ENCODE measurements at places on chromosomes 2 and 18.

DNA sequence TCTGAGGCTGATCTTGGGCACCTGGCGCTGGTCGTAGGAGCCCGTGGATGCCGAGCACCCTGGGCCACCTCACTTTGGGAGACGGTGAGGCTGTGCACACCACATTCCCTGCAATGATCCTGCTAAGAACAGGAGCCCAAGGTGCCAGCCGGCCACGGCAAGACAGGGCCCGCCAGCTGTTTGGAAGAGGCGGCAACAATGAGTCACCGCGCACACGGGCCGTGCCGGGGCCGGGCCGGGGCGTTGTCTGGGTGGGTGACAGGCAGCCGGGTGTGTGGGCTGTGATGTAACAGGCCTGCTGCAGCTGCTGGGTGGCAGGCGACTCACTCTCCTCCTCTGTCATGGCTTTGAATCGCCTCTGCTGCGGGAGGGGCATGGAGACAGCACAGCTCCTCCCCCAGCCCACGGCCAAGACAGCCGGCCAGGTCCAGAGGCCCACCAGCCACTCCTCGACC, 49.7 kb upstream of the ODC1 start:
- DNase-seq = peak; percentile 49

DNA sequence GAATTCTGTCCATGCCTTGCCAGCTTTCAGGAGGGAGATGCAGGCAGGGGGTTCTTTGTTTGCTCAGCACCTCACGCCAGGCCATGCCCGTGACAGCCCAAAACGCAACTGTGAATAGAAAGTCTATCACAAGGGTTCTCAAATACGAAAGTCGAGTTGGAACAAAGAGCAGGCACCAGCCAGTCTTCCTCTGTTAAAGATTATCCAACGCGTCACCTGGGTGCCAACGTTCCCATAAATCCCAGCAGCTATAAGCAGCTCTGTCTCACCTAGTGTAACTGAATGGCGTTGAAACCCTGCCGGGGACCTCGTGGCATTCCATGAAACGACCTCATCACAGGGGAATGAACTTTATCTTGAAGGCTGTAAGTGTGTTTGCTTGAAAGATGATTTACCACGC, 84.8 kb upstream of the GATA6 start:
- no peak for DNase-seq

DNA sequence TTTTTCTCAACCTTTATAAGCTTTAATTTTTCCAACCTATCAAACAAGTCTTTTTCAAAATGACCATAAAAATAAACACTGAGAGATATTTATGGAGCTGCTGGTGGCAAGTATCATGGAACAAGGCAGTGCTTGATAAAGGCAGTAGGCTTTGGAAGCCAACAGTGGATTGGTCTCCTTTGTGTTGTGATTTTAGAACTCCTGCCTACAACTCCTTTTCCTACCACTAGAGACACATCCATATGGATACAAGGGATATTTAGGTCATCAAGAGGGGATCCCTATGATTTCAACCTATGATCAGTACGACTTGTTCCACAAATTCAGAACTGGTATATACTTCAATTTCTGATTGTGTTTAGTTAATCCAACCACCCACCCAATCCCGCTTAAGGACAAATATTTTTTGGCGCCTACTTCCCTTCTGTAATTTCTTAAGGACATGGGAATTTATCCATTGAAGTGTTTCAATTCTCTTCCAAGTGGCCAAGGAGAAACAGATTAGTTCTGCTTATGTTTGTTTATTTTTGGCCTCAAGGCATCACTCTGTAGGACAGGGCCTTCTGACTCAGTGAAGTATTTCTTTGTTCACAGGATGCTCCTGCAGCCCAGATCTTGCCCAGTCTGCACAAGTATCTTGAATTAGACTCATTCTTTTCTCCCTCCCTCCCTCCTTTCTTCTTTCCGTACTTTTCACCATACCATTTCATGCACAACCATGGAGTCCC, 2119.6 kb upstream of the PIK3C3 start:
- no peak for DNase-seq

DNA sequence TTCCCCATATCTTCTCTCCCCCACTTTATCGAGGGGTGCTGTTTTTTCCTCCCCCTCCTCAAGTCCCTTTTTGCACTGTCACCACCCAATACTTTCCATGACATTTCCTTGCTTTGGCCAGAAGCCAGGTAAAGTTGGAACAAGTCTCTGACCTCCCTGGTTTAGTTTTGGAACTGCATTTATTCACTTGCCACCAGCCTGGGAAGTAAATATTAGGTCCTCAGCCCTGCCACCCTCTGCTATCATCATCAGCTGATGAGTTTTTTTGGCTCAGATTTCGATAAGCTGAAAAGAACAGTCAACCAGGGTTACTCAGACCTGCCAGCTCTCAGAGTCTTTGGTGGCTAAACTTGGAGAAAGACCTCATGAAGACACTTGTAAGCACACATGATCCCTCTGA, 47.0 kb downstream of the DHRS9 start:
- no peak for DNase-seq

GRCh38 chr2:6630209-6630608, 235.5 kb downstream of the CMPK2 start:
- DNase-seq = no peak

GRCh38 chr18:7871560-7872456, 304.7 kb downstream of the PTPRM start:
- no peak for DNase-seq

GRCh38 chr2:220332886-220333285, 705.5 kb downstream of the SLC4A3 start:
- no peak for DNase-seq

DNA sequence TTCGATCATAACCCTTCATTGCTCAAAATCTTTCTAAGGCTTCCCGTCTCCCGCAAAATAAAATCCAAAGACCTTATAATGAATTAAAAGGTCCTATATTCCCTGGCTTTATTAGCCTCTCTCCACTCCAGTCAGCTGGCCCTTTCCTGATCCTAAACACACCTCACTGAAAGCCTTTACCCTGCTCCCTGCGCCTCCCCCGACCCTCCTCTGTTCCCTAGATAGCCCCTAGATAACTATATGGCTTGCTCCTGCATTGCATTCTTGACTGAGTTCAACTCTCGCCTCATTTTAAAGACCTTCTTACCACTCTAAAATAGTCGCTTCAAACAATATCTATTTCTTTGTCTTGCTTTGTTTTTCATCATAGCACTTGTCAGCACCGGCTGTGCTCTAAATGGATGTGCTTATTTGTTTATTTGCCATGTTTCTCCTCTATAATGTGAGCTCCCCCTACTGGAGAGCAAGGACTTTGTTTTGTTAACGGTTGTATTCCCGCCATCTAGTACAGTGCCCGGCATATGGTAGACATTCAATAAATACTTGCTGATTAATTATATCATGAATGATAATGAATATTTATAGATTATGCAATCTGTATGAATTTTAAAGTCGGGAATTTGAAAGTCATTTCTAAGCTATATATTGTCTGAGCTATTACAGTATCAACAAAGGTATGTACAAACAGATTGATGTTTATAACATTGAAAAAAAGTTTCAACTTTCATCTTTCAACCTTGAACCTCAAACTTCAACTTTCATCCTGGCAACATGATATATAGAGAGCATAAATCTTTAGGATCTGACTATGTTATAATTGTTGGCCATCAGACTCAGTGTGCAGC, 32.4 kb upstream of the VIT start:
- no peak for DNase-seq

- no peak for DNase-seq
Observed at GRCh38 chr2:67046591-67046990, 350.5 kb upstream of the ETAA1 start.

DNA sequence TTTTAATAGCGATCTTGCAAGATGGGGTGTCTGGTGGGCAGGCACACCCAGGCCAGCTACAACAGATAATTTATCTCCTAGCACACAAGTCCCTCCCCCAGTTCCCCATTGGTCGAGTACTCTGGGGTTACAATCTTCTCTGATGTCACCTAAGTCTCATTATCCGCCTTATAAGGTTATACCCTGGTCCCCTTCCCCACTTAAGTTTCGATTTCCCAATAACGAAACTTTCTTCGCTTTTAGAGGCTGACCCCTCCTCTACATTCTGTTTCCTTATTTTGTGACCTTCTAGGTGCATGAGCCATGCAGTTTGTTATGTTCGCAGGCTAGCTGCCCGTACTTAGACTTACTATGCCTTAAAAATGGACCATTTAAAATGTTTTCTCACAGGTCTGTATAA, 180.1 kb downstream of the CAPN13 start:
- no peak for DNase-seq

- no peak for DNase-seq
Observed at GRCh38 chr18:80046011-80046410, 11.8 kb downstream of the RBFA start.

GRCh38 chr2:42913280-42913878, 121.0 kb upstream of the HAAO start:
- DNase-seq = no peak

DNA sequence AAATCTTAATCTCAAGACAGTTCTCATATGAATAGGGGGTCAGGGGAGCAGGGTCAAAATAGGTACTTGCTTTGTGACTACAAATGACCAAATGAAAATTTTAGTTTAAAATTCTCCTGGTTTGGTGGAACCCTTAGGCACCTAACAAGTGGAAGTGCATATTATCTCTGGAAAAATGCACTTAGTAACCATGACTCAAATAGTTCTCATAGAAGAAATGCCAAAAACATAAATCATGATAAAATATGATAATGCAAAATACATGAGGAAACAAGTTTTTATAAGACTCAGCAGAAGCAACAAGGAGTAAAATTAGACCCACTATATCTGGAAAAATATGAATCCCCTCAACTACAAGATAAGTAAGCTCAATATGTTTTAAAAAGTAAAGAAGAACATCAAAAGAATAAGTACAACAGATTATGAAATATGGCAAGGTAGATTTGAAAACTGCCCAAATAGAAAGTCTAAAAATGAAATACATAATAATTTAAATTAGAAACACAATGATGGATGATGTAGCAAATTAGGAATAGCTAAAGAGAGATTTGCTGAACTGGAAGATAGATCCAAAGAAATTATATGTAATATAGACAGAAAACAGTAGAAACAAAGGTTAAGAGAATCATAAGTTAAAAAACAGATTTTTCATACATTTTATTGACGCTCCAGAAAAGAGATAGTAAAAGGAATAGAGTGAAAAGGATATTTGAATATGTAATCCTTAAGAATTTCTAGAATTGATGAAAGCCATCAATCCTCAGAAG, 308.3 kb downstream of the SETBP1 start:
- DNase-seq = no peak

DNA sequence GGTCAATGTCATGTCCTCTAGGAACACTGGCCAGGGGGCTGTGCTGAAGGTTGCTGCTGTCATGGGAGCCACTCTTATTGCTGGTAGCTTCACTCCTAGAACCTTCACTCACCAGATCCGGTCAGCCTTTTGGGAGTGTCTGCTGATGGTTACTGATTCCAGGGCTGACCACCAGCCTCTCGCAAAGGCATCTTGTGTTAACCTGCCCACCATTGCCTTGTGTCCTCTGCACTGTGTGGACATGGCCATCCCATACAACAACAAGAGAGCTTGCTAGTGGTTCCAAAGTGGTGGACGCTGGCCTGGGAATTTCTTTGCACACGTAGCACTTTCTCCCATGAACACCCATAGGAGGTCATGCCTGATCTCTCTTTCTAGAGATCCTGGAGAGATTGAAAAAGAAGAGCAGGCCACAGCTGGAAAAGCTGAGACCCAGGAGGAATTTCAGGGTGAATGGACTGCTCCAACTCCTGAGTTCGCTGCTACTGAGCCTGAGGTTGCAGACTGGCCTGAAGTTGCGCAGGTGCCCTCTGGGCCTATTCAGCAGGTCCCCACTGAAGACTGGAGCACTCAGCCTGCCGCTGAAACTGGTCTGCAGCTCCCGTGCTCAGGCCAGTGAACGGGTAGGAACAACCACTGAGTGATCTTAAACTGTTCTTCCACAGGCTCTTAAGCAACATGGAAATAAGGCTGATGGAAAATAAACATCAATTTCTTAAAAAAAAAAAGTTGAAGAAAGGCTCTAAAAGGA, 18.7 kb upstream of the C2orf80 start:
- no peak for DNase-seq

DNA sequence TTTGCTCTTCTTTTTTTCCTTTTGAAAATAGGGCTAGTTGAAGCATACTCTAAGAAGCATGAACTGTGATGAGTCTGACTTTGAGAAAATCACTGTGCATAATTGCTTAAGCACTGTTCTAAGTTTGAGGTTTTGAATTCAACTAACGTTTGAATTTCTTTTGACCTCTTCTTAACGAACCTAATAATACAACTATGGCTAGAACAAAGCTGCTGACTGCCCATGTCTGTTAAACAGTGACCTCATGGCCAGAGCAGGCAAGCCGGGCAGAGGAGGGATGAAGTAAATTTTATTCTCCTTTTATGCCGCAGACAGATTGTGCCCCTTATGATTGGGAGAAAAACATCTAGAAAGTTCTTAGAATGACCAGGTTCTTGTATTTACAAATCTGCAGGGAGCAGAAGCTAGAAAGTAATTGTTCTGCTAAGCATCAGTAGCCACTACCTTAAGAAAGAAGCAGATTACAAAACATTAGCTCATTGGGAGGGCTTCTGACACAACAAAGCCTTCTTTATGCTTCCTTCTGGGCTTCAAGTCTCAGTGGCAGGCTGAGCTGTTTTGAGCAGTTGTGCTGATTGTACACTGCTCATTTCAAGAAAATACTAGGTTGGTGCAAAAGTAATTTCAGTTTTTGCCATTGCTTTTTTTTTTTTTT, 97.8 kb upstream of the RASGRP3 start:
- DNase-seq = no peak

- peak; percentile 59 for DNase-seq
Observed at GRCh38 chr2:234425639-234426603, 71.0 kb downstream of the ARL4C start.

DNA sequence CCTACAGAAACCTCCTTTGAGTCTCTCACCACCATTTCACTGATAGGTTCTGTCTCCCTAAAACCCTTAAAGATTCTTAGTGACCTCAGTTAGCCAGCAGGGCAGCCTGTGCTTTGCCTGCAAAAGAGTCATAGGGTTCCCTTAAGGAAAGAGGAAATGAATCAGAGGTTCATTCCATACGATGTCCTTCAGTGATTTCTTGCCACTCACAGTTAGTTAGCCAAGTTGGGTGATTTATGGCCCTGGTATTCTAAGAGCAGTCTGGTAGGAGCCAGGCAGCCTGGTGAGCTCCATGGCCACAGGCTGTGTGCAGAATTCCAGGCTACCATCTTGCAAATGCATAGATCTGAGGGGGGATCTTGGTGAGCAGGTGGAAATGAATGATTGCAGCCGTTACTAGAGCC, 18.7 kb upstream of the CCBE1 start:
- DNase-seq = no peak

GRCh38 chr18:12904012-12904516, 20.0 kb upstream of the PTPN2 start:
- no peak for DNase-seq

DNA sequence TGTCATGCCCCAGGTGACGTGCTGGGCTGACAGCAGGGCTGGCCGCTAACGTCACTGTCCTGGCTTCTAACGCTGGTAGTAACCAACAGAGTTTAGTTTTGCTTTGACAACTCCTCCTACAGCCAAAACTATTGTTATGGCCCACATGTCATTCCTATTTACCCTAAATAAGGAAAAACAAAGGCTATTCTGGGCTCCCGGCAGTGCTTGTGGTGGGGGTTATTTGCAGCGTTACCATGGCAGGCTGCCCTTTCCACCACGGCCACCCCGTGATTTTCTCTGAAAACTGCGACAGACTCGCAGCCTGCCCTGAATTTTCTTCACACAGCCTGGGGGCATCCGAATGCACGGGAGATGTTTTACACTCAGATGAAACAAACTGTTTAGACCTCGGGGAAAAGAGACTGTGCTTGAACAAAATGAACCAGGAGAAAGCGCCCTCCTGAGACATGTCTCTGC, 115.2 kb downstream of the FAM210A start:
- no peak for DNase-seq

GRCh38 chr2:218447072-218447471, 28.1 kb downstream of the VIL1 start:
- DNase-seq = no peak

GRCh38 chr2:46342566-46343315, 45.5 kb downstream of the EPAS1 start:
- DNase-seq = no peak
